ENCODE measurements at places on chromosomes 11 and 22.

DNA sequence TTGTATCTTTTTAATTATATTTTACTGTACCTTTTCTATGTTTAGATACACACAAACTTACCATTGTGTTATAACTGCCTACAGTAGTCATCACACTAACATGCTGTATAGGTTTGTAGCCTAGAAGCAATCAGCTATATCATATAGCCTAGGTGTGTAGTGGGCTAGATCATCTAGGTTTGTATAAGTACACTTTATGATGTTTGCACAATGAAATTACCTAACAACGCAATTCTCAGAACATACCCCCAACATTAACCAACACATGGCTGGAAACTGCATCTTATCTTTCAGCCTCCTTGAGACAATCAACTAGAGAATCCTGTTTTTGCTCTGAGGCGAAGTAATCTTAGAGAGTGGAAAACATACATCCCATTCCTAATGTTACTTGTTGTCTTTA, 60.2 kb upstream of the MTMR2 start:
- no peak for DNase-seq

DNA sequence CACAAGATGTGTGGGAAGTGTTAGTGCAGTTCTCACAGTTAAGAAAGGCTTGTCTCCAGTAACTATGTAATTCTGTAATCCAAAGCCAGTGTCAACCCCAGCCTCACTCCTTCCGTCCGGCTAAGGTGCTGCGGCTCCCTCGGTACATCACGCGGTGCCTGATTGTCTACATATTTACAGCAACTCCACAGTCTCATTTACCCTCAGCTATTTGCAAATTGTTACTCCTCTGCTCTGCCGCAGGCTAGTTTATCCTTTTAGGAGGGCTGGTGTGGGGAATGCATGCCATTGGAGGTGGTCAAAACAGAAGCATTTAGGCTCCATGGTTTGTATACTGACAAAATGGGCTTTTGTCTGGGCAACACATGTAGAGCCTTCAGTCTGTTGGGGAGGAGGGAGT, 358.3 kb downstream of the METTL15 start:
- no peak for DNase-seq

DNA sequence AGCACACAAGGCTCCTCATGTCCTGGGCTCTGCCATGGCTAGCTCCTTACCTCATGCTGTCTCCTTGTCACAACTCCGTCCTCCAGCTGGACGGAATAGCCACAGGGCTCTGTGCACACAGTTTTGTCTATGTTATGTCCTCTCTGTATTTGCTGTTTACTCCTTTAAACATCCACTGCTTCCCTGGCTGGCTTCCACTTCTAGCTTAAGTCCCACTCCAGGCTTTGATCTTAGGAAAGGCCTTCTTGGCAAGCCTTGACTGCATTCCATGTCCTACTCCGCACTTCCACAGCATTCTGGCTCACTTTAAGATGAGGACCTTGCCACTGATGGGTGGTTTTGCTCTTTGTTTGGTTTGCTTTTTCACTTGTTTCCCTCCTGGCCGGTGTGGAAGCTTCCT, 22.9 kb upstream of the ROBO3 start:
- DNase-seq: no peak

GRCh38 chr11:121841487-121842191, 274.4 kb downstream of the BLID start:
- no peak for DNase-seq

DNA sequence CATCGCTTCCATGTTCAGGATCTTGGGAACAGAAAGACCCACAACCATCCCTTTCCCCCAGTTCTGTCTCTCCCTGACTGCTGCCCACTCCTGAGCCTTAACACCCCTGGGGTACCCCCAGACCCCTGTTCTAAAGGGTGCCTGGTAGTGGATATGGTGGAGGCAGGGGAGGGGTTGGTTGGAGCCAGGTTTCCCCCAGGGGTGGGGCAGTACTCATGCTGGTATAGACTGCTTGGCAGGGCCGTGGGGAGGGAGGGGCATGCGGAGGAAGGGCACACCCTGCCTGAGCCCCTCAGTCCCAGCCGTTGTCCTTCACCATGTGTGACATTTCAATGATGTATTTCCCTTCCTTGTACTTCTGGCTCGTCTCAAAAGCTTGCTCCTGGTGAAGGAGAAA, 4.0 kb downstream of the YPEL4 start:
- no peak for DNase-seq

GRCh38 chr11:59416613-59417012, 9.6 kb downstream of the OR5A2 start:
- no peak for DNase-seq

DNA sequence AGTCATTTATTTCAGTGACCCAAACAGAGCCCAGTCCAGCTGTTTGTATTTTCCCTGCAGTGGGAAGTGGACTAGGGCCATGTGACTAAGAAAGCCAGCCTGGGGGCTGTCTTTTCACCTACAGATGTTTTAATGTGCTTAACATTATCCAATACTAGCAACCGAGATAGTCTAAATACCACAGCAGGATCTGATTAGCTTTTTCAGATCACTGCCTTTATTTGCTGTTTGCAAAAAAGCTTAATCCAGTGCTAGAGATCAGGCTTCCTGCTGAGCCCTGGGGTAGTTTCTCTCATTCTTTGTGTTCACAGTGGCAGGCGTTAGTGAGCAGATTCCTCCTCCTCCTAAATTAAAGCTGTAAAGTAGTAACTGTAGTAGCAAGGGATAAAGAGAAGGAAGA, 35.0 kb downstream of the ZC3H12C start:
- no peak for DNase-seq

GRCh38 chr11:45005106-45005505, 54.4 kb upstream of the TP53I11 start:
- no peak for DNase-seq

GRCh38 chr11:126257764-126258163, 10.9 kb downstream of the SRPRA start:
- no peak for DNase-seq

DNA sequence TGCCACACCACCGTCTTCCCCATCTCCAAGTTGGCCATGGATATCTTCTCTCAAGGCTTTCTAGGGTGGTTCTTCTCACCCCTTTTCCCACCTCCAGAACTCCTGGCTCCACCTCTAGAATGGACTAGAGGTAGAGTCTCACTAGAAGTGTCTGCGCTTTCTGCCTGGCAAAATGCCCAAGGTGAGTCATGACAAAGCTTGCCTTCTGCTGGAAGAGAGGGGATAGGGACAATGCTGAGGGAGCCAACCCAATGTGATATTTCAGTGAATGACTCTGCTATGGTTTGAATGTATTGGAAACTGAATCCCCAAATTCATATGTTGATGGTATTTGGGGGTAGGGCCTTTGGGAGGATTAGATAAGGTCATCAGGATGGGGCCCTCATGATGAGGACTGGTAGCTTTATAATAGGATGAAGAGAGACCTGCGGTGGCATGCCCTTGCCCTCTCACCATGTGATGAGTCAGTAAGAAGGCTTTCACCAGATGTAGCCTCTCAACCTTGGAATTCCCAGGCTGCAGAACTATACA, 4.1 kb upstream of the CD82 start:
- DNase-seq: no peak

DNA sequence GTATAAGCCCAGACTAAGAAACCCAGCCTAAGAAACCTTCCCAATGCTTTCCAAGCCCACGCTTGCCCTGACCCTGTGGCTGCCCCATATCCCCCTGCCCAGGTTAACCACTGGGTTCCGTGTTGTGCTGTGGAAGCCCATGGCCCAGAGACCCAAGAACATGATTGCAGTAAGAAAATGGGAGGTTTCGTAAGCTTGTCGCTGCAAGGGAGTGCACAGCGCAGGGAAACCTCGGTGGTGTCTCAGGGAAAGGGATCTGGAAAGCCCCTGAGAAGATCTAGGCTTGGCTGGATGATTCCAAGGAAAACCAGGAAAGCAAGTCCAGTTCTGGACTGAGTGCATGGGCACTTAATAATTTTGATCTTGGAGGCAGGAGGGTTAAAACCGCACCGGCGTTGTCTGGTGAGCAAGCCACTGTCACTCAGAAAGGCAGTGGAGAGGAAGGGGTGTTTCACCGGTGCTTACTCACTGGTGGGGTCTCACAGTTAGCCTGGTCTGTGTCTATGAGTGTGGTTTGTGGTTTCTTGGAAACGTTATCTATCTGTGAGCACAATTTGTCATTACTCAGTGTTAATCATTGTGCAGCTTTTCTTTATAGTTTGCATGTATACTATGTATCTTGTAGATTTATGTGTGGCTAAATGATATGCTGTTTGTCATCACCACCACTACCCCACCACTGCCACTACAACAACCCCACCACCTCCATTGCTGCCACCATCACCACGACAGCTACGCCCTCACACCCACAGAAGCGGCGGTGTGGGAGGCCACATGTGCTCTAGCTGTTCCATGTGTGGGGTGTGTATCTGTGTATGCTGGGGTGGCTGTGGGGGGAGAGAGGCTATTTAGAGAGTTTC, 53.3 kb upstream of the PRDM11 start:
- DNase-seq: no peak

DNA sequence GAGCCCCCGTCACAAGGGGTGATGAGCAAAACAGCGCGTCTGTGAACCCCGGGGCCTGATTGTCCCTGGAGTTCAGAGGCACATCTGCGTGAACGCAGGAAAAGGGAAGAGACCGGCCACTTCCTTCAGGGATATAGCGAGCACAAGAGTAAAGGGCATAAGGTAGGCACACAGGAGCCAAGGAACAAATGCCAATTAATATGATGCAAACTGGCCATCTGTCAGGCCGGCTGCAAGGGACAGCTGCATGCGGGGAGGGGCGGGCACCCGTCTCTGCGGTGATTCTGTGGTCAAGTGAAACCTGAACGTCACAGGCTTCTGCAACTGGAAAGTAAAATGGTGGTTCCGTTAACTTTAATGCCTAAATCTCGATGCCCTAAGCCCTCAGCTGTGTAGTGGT, 64.7 kb downstream of the TRIM29 start:
- no peak for DNase-seq

- DNase-seq: no peak
These were observed 24.1 kb downstream of the RNF214 start for GRCh38 chr11:117256573-117256972.

- DNase-seq: no peak
These were observed 932.7 kb downstream of the TBC1D22A start for GRCh38 chr22:47695176-47695575.

GRCh38 chr11:128579798-128580504, 7.4 kb downstream of the ETS1 start:
- no peak for DNase-seq

DNA sequence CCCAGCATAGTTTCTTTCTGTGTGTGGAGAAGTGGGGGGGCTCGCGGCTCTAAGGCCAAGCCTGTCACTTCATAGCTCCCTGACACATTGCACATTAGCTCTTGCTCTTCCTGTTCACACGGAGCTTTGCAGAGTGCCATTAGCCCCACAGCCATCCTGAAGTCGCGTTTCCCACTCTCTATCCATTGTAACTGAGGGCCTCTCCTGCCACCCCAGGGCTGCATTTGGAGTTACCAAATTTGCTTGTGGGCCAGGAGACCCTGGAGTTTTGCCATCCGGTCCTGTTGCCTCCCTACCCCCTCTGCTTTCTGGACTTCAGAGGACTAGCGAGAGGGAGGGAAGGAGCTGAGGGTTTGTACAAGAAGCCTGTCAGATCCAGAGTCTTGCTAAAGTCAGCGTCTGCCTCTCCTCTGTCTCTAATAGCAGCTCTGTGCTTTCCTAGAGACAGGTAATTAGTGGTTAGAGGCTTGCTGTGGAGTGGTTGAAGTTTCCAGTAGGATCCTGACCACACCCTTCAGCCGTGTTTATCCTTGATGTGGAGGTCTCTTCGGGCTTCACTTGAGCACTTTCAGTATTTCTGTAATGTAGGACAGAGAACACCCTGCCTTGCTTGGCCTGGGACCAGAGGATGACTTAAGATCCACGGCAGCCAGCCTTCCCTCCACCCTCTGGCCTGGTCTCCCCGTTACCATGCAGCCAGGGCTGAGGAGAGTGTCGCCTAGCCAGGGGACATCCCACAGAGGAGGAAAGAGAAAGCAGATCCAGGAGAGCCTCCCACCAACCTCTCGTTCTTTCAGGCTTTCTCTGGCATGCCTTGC, 14.1 kb downstream of the DCPS start:
- DNase-seq: peak; percentile 87

GRCh38 chr22:32218470-32218869, 13.6 kb upstream of the RFPL2 start:
- no peak for DNase-seq

DNA sequence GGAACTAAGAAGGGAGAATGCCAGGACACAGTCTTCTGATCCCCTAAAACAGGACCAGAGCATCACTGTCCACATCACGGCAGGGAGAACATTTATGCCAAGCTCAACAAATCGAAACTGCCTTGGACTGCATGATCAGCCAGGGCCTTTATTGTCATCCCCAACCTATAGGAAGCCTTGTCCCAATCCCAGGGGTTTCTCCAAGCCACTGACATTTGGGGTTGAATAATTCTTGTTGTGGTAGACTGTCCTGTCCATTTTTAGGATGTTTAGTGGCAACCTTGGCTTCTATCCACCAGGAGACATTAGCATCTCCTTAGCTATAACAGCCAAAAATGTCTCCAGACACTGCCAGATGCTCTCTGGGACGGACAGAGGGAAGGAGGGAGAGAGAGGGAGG, 37.1 kb downstream of the RPL27A start:
- DNase-seq: no peak

DNA sequence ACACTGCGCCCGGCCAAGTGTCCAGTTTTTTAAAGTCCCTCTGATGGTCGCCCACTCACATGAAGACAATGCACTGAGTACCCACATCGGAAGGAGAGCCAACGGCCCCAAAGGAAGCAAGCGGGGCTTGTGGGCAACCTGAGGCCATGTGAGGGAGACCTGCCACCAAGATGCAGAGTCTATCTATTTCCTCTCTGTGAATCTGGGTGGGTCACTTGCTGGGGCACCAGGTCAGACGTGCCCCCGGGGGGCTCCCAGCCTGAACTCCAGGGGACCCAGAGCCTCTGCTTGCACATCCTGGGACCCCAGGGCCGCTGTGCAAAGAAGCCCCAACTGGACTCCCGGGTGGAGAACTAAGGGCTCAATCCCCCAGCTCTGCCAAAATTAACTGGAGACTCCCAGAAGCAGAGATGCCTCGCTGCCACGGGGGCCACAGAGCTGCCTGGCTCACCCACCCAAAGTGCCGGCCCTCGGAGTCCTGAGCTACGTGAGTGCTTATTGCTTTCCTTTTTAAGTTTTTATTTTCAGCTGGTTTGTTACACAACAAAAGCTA, 106.4 kb downstream of the BRD1 start:
- DNase-seq: no peak
